Vagina (tissue), 2 donors: ENCODE measurements at places on chromosomes 7 and 10. TPM values are rescaled to one million over a fixed set of nuclear protein-coding genes. Genes with fewer than 3 reads are reported as not detected.
A peak's percentile ranks its signal among the peaks of the same experiment; 100 is the strongest.

DNA sequence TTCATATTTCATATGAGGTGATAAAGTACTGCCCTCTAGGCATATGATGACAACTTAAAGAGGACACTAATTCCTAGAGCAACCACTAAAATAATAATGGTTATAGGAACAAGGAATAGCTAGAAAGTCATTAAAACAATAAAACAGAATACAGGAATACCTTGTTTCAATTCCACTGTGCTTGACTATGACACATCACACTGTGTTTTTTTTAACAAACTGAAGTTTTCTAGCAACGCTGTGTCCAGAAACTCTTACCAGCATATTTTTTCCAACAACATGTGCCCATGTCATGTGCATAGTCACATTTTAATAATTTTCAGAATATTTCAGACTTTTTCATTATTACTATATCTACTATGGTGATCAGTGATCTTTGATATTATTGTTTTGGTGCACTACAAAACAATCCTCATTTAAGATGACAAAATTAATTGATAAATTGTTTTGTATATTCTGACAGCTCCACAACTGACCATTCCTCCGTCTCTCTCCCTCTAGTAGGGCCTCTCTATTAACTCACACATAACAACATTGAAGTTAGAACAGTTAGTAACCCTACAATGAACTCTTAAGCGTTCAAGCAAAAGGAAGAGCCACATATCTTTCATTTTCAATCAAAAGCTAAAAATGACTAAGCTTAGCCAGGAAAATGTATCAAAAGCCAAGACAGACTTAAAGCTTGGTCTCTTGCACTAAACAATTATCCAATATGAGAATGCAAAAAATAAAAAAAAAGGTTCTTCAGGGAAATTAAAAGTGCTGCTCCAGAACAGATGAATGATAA is 85.8 kb downstream of the SNX13 start:
- no peaks in the 10 kb centered on the region for H3K27me3 ChIP-seq
- H3K4me1 ChIP-seq, result no peaks in the 10 kb centered on the region
- peaks cover 8% of the 10 kb centered on the region for H3K36me3 ChIP-seq
- H3K4me3 ChIP-seq, result no peak overlapping the region
- no peak overlapping the region for H3K27ac ChIP-seq

DNA sequence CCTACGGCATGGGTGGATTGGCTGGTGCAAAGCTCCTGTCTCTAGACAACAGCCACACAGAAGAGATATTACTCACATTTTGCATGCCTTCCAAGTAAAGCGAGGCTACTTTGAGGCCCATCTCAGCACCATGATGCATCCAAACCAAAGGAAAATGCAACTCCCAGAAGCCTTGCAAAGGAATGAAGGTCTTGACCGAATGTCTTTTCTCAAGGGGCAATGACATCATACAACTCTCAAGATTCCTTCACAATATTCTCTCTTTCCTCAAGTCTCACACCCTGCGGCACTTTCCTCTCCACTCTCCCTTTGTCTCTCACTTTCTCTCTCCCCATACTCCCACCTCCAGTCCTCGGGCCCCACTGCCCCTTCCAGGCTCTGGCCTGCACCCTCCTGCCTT is 44.8 kb upstream of the CPXM2 start:
- no peaks in the 10 kb centered on the region for H3K4me1 ChIP-seq
- DNase-seq, result no peak
- no peaks in the 10 kb centered on the region for H3K36me3 ChIP-seq
- no peaks in the 10 kb centered on the region for H3K27me3 ChIP-seq
- H3K4me3 ChIP-seq, result no peak overlapping the region
- H3K27ac ChIP-seq, result no peak overlapping the region

GRCh38 chr10:63722537-63722936 is 201.3 kb downstream of the REEP3 start:
- no peak overlapping the region for H3K4me3 ChIP-seq
- no peaks in the 10 kb centered on the region for H3K27me3 ChIP-seq
- H3K36me3 ChIP-seq, result no peaks in the 10 kb centered on the region
- H3K27ac ChIP-seq, result peak overlapping the region; percentile 5

GRCh38 chr10:110273474-110273873 is 31.2 kb downstream of the SMNDC1 start:
- H3K36me3 ChIP-seq, result no peaks in the 10 kb centered on the region
- H3K27ac ChIP-seq, result no peak overlapping the region
- no peaks in the 10 kb centered on the region for H3K27me3 ChIP-seq
- H3K4me3 ChIP-seq, result no peak overlapping the region
- H3K4me1 ChIP-seq, result peaks cover 43% of the 10 kb centered on the region
- no peak for DNase-seq

STOX1 gene
- total RNA-seq, result 2.5 TPM

SYT15 gene
- total RNA-seq, result 5.4 TPM

DNA sequence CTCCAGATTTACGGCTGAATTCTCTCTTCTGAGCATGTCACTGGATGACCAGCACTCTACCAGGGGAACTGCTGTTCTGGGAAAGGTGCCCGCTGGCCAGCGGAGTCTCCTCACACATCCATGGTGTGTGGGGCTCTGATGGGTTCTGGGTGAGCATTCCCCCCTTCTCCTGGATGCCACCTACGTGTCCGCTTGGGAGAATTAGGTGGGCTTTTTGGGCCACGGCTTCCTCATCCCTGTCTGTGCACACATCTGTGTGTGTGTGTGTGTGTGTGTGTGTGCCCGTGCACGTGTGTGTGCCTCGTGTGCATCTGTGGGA is 163.0 kb downstream of the DNAJB6 start:
- H3K27me3 ChIP-seq, result no peaks in the 10 kb centered on the region
- no peaks in the 10 kb centered on the region for H3K4me1 ChIP-seq
- no peak for DNase-seq
- no peak overlapping the region for H3K4me3 ChIP-seq
- no peak overlapping the region for H3K27ac ChIP-seq
- no peaks in the 10 kb centered on the region for H3K36me3 ChIP-seq

UBE2D4 gene
- 25.5 TPM for total RNA-seq

- H3K4me1 ChIP-seq, result no peaks in the 10 kb centered on the region
- H3K4me3 ChIP-seq, result no peak overlapping the region
- H3K27me3 ChIP-seq, result no peaks in the 10 kb centered on the region
- H3K36me3 ChIP-seq, result no peaks in the 10 kb centered on the region
- DNase-seq, result no peak
- no peak overlapping the region for H3K27ac ChIP-seq
Measured at GRCh38 chr10:64867501-64867962, 1346.3 kb downstream of the REEP3 start.

GRCh38 chr7:50446542-50446960 is 3.6 kb downstream of the FIGNL1 start:
- no peak overlapping the region for H3K27ac ChIP-seq
- peaks cover 4% of the 10 kb centered on the region for H3K4me1 ChIP-seq
- no peak overlapping the region for H3K4me3 ChIP-seq
- H3K36me3 ChIP-seq, result no peaks in the 10 kb centered on the region
- no peaks in the 10 kb centered on the region for H3K27me3 ChIP-seq

ADK gene
- 46.2 TPM for total RNA-seq

DNA sequence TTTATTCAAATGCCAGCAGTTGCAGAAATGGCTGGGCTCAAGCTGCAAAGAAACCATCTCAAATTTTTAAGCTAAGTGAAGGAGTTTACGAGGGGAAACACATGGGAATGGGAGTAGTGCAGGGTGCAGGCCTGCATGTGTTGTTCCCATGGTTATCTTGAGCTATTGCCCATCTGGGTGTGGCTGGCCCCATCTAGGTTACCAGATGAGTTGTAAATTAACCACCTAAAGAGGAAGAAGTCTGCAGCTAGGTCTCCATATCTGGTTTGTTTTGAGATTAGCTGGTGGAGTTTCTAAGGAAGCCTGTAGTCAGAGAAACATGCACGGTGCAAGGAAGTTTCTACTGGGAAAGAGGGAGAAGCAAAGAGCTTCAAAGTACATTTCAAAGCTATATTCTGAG is 23.3 kb upstream of the STEAP2 start:
- no peaks in the 10 kb centered on the region for H3K27me3 ChIP-seq
- DNase-seq, result no peak
- no peaks in the 10 kb centered on the region for H3K4me1 ChIP-seq
- no peaks in the 10 kb centered on the region for H3K36me3 ChIP-seq
- H3K27ac ChIP-seq, result no peak overlapping the region

- H3K4me1 ChIP-seq, result peaks cover 12% of the 10 kb centered on the region
- H3K36me3 ChIP-seq, result no peaks in the 10 kb centered on the region
- no peak for DNase-seq
- no peak overlapping the region for H3K27ac ChIP-seq
- H3K4me3 ChIP-seq, result no peak overlapping the region
Measured at GRCh38 chr10:103540722-103541121, 47.2 kb downstream of the NEURL1 start.

NUTM2E gene
- not detected for total RNA-seq

- H3K27me3 ChIP-seq, result no peaks in the 10 kb centered on the region
- DNase-seq, result no peak
- no peaks in the 10 kb centered on the region for H3K36me3 ChIP-seq
Measured at GRCh38 chr7:2230882-2231281, 1.9 kb downstream of the MAD1L1 start.

CRYGN gene
- not detected for total RNA-seq

DNA sequence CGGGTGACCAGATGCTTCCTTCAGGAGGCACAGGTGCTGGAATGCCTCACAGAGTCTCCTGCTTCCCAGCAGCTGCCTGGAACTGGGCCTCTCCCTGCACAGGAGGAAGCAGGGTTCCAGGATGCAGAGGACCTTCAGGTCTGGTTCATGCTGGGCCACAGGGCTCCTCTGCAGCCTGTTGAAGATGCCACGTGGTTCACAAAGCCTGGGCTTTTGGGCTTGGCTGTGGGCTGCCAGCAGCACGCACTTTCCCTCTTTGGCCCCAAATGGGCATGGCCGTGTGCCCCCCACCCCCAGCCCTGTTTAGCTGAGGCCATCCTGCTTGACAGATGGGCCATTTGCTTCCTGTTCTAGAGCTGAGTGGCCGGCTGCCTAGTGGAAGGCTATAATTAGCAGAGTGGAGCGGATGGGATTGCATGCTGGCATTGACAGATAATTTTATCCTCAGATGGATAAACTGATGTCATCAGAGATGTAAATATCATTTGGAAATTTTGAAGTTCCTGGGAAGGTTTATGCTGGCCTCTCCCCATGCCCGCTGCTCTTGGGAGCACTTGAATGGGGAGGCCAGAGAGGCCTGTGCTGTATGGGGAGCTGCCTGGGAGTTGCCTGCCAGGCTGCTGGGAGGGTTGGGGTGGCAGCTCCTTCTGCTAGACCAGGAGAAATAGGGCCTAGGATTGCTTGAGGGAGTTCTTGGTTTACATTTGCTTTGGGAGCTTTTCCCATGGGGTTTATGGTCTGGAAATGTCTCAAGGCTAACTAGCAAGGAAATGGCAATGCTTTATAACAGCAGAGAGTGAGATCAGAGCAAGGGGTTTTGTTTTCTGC is 28.2 kb downstream of the TSPAN15 start:
- H3K27me3 ChIP-seq, result no peaks in the 10 kb centered on the region
- no peak for DNase-seq
- H3K27ac ChIP-seq, result peak overlapping the region; percentile 65

- DNase-seq, result no peak
- H3K4me3 ChIP-seq, result no peak overlapping the region
- no peaks in the 10 kb centered on the region for H3K36me3 ChIP-seq
- no peak overlapping the region for H3K27ac ChIP-seq
- H3K27me3 ChIP-seq, result no peaks in the 10 kb centered on the region
Measured at GRCh38 chr7:41661596-41661995, 41.3 kb downstream of the INHBA start.

GRCh38 chr7:26397332-26397731 is 105.7 kb downstream of the SNX10 start:
- no peaks in the 10 kb centered on the region for H3K27me3 ChIP-seq
- DNase-seq, result no peak
- peak overlapping the region; percentile 59 for H3K4me3 ChIP-seq

CLDN15 gene
- 8.6 TPM for total RNA-seq

DNA sequence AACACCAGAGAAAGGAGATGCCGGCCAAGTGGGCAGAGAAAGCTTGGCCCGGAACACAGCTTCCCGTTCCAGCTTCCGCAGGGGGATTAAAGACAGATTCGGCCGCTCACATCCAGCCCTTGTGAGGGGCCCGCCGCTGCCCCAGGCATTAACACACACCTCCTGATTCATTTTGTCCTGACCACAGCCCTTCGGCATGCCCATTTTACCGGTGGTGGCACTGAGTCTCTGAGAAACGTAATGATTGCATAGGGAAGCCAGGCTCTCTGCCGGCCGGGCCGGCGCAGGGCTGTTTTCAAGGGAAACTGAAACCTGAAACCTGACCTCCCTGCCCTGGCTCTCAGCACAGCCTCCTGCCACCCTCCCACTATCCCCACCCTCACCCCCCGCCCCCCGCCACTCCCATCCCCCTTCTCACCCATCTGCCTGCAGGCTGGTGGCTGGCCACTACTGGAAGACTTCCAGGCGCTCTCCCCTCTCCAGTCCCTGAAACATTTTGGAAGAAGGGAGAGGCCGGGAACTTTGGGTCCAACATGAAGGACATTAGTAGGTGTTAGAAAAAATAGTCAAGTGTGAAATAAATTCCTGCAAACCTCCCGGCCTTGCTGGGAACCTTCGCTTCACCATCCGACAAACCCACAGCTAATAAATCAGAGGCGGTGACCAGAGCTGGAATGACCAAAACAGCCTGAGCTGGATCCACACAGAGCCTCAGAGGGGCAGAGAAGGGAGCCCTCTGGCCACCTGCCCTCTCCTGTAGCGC is 83.5 kb upstream of the CUX1 start:
- no peak for DNase-seq
- H3K4me3 ChIP-seq, result peak overlapping the region; percentile 36
- no peaks in the 10 kb centered on the region for H3K36me3 ChIP-seq
- H3K4me1 ChIP-seq, result peaks cover 15% of the 10 kb centered on the region
- no peak overlapping the region for H3K27ac ChIP-seq
- H3K27me3 ChIP-seq, result no peaks in the 10 kb centered on the region

GRCh38 chr7:34759477-34760125 is 101.6 kb downstream of the NPSR1 start:
- no peaks in the 10 kb centered on the region for H3K36me3 ChIP-seq
- H3K27me3 ChIP-seq, result no peaks in the 10 kb centered on the region
- H3K4me1 ChIP-seq, result no peaks in the 10 kb centered on the region
- H3K27ac ChIP-seq, result no peak overlapping the region
- DNase-seq, result no peak
- H3K4me3 ChIP-seq, result no peak overlapping the region

C10orf62 gene
- not detected for total RNA-seq

DNA sequence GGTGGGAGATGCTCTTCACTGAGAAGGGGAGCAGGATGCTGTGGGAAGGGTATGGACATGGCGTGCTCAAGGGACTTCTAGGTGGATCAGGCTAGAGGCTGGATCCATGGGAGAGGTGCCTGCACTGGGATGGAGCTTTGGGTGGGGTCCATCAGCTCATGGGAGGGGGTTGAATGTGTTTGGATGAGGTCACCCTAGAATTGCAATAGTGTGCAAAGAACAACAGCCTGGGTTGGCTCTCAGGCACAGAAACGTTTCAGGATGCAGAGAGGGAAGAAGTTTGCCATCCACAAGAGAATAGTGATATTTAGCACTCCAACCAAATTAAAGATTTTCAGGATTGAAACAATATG is 66.1 kb downstream of the SNX10 start:
- no peak overlapping the region for H3K27ac ChIP-seq
- H3K27me3 ChIP-seq, result no peaks in the 10 kb centered on the region
- no peaks in the 10 kb centered on the region for H3K36me3 ChIP-seq
- H3K4me3 ChIP-seq, result no peak overlapping the region
- DNase-seq, result no peak

GRCh38 chr10:52198540-52198939 is 115.5 kb upstream of the DKK1 start:
- H3K4me1 ChIP-seq, result no peaks in the 10 kb centered on the region
- no peaks in the 10 kb centered on the region for H3K36me3 ChIP-seq
- no peak for DNase-seq
- no peak overlapping the region for H3K4me3 ChIP-seq
- H3K27me3 ChIP-seq, result no peaks in the 10 kb centered on the region

- DNase-seq, result no peak
- H3K27ac ChIP-seq, result no peak overlapping the region
- no peaks in the 10 kb centered on the region for H3K27me3 ChIP-seq
- no peaks in the 10 kb centered on the region for H3K36me3 ChIP-seq
Measured at GRCh38 chr10:27192284-27192683, 37.1 kb downstream of the MASTL start.

AGBL3 gene
- total RNA-seq, result 4.9 TPM

GATA3 gene
- 8.6 TPM for total RNA-seq
